Suppressor macrophage treated with lipopolysaccharide for 1 hour (primary cell): ENCODE measurements at places on chromosomes 1 and 21.

DNA sequence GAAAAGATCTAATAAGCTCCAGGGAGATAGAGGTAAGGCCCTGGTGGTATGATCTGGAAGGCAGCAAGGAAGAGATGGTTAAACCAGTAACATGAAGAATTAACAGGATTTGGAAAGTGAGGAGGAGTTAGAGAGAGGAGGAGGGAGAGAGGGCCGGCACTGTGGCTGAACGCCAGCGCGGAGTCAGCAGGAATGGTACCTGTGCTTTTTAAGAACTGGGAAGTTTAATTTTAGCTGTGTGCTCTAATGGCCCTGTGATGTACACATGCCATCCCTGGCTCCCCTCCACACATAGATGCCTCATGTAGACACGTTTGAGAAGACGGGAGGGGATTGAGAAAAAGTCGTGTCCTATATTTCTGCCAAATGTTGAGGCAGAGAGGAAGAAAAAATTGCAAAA is 13.8 kb upstream of the AVPR1B start:
- no peak for DNase-seq

GRCh38 chr1:76065270-76065669 is 9.3 kb upstream of the ST6GALNAC3 start:
- no peak for DNase-seq

GRCh38 chr1:241605146-241605805 is 34.9 kb downstream of the CHML start:
- peak; percentile 47 for DNase-seq

- no peak for DNase-seq
Measured at GRCh38 chr1:89151047-89151446, 24.8 kb downstream of the GBP7 start.

GRCh38 chr1:172653015-172653709 is 5.7 kb upstream of the FASLG start:
- DNase-seq, result no peak

GRCh38 chr1:54791880-54792522 is 9.1 kb downstream of the TTC22 start:
- peak; percentile 74 for DNase-seq

DNA sequence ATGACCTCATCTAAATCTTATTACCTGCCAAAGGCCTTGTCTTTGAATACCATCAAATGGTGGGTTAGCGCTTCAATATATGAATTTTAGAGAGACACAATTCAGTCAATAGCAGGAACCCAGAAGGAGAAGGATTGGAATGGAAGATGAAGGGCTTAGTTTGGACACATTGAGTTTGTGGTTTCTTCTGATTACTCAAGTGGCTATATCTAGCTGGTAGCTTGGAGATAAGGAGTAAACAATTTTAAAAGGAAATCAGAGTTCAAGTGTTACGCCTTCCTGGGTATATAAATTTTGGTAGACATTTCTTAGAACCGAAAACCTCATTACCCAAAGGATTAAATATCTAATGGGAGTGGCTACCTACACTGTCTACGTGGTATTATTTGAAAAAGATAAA is 80.2 kb downstream of the RGS2 start:
- no peak for DNase-seq

DNA sequence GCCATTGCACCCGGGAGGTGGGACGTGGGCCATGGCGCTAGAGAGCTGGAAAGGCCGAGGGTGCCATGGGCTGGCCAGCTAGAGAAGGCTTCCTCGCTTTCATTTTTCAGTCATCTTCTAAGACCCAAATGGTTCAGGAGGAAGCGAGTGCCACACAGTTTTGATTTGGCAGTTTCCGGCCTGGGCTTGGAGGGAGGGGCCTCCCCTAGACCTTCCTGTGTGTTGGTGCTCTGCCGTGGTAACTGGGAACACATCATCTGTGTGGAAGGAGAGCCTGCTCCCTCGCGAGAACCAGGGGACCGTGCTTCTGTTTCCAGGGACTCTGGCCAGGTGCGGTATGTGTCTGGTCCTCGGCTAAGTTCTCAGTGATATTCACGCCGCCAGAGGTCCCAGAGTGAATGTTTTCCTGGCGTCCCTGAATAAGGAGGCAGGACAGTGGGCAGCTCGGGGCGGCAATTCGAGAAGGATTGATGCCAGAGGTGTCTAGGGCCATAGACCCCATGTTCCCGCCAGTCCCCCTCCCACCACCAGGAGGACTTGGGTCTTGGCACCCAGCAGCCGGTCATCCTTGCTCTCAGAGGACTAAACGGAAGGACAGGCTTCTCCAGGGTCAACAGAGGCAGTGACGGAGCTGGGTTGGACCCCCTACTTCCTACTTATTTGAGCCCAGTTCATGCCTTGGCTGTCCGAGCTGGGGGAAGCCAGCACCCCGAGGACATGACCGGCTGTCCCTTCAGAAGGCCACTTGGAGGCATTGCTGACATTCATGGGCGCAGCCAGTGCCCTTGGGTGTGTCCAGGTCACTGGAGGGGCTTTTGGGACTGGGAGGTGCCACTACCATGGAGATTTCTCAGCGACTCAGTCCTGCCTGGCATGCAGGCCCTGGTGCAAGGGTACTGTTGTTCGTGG is 2.7 kb upstream of the NPHP4 start:
- peak; percentile 39 for DNase-seq

- peak; percentile 62 for DNase-seq
Measured at GRCh38 chr1:41383094-41383852, 22.0 kb downstream of the FOXO6 start.

- no peak for DNase-seq
Measured at GRCh38 chr1:157117527-157118057, 18.0 kb upstream of the ETV3L start.

DNA sequence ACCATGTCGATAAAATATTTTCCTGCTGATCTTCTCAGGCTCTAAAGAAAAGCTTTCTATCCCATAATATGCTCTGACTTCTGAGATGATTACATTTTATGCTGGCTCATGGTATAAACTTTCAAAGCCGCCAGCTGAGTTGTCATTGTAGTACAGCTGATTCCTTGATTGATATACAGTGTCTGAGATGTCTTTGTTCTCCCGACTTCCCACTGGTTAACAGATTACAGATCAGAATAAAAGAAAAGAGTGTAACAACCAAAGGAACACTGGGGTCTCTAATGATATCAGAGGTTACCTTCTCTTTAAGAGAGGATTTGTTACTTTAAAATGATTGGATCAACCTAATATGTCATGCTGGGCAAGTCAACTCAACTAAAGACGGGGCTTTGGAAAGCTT is 485.4 kb upstream of the LRRC7 start:
- DNase-seq, result no peak

GRCh38 chr1:28886731-28887418 is 27.5 kb upstream of the EPB41 start:
- peak; percentile 87 for DNase-seq

GRCh38 chr1:157195521-157196244 is 57.5 kb upstream of the ETV3 start:
- DNase-seq, result no peak

DNA sequence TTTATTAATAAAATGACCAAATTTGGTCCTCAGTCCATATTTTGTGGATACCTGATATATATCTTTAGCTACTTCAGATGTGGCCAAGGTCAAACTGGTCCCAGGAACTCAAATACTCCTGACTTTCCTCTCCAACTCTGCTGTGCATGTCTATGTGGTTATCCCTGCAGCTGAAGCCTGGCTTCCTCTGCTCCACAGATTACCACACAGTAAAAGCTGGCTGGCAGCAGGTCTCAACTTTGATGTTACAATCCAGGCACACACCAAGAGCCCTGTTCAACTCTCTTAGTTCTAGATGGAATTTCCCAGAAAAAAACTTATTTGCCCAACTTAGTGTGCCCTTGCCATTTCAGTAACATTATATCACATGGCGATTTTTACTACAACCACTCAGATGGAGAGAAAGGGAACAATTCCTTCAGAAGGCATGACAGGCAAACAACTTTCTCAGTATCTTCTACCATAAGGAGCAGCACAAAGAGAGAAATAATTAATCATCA is 479.5 kb downstream of the PLPP3 start:
- DNase-seq, result peak; percentile 51

DNA sequence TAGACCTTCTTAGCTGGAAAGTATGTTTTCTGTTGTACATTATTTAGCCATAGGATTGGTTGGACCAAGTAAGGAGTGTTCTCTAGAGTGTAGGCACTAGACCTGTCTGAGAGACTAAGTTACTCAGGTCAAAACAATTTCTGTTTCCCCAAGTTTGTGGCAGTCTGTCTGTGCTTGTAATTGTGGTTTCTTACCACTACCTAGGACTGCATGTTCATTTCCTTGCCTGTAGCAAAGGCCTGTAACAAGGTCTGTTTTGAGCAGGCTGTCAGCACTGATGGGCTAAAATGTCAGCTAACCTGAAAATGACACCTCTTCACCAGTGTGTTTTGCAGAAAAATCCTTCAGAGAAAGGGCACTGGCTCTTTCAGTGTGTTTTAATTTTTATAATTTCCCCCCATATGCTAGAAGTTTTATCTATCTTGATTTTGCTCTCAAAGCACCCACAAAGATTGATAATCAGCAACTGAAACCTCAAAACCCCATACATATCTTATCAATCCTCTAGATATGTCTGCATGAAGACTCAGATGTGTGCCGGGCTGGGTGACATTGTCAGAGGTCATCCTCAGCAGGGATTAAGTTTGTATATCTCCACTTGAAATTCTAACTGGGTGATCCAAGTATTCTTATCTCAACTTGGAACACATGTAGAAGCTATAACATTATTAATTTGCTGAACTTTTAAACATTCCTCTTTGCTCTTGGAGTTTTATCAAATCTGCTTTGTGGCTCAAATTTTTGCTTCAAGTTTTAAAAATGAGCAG is 50.7 kb upstream of the ST6GALNAC3 start:
- no peak for DNase-seq

- no peak for DNase-seq
Measured at GRCh38 chr1:243435836-243436235, 180.0 kb downstream of the SDCCAG8 start.

- DNase-seq, result peak; percentile 43
Measured at GRCh38 chr1:186633116-186633515, 47.1 kb downstream of the PTGS2 start.

GRCh38 chr1:221371705-221372104 is 370.2 kb downstream of the DUSP10 start:
- no peak for DNase-seq

GRCh38 chr21:45393021-45393420 is 11.9 kb upstream of the COL18A1 start:
- no peak for DNase-seq

GRCh38 chr21:38236232-38236631 is 20.6 kb upstream of the KCNJ15 start:
- DNase-seq, result no peak

DNA sequence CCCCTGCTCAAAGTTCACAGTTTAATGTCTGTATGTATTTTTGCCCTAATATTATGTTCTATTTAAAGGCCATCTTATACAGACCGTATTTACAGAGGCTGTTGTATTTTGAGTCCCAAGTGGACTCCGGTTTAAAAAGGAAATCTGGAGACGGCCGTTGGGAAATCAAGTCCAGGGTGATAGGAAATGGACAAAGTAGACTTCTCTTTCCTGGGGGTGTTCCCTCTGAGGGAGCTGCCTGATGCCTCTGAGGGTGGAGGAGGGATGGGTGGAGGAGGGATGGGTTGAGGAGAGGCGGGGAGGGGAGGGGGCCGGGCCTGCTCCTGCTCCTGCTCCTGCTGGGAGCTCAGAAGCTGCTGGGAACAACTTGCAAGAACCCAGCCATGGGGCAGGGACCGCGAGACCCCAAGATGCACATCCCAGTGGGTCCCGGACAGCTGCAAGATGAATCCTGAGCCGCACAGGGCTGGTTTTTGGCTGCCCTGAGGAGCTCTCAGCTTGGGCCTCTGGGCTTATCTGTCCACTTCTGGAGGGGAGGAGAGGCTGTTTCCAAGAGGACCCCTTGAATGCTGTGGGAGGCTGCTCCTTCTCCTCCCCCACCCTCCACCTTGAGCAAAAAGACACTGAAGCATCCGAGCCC is 12.0 kb upstream of the ACTL8 start:
- DNase-seq, result no peak

DNA sequence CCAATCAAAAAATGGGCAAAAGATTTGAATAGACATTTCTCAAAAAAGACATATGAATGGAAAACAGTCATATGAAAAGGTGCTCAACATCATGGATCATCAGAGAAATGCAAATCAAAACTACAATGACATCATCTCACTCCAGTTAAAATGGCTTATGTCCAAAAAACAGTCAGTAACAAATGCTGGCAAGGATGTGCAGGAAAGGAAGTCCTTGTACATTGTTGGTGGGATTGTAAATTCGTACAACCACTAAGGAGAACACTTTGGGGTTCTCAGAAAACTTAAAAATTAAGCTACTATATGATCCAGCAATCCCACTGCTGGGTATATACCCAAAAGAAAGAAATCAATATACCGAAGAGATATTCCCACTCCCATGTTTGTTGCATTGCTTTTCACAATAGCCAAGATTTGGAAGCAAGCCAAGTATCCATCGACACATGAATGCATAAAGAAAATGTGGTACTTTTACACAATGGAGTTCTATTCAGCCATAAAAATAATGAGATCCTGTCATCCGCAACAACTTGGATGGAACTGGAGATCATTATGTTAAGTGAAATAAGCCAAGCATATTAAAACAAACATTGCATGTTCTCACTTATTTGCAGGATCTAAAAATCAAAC is 17.9 kb downstream of the GBP5 start:
- no peak for DNase-seq

GRCh38 chr1:159961636-159962035 is 7.6 kb upstream of the SLAMF9 start:
- DNase-seq, result no peak

DNA sequence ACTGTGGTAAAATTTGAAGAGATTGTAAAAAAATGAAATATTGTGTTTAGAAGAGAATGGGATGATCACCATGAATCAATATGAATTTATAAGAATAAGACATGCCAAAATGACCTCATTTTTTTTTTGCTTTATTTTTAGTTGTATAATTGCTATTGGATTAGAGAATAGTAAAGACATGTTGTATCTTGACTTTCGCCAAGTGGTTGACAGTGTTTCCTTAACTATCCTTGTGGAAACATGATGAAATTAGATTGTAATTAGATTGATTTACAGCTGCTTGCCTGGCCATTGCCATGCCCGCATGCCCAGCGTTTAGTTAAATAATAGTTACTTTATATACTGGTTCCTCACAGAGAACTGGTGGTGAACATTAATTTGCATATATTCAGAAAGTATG is 154.9 kb downstream of the MAGI3 start:
- no peak for DNase-seq

DNA sequence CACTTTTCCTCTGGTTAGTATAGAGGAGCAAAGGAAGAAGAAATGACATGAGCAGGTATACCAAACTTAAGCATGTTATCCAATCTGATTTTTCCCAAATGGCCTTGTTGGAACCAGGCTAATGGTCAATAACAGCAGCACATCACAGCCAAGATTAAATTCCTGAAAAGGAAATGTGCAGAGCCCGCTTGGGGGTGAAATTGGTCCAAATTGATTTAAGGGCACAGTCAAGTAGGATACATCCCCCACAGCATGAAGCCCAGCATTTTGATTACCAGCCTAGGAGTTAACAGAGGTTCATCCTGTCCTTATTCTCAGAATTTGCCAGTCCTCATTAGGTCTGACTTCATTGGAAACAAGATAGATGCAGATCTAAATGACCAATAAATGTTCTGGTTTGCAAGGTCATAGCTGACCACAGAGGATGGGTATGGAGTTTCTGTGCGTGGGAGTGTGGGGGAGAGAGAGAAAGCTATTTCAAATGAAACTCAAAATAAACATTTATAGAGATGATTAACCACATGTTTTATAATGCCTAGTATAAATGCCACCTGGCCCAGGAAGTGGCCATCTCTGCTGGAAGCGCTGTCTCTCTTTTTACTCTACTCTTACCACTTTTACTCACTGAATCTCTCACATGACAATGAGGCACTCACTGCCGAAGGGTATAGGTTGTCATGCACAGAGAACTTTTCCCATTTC is 38.7 kb downstream of the RGS5 start:
- DNase-seq, result no peak
